ENCODE measurements at places on chromosomes 13 and 19. TPM values are rescaled to one million over a fixed set of nuclear protein-coding genes. Genes with fewer than 3 reads are reported as not detected.

Gene FBXO17
- 59.5 TPM for total RNA-seq

Gene SIGLEC10
- not detected for total RNA-seq

Gene STRN4
- total RNA-seq, result 85.7 TPM

Gene KLK8
- total RNA-seq, result not detected

Gene TEAD2
- total RNA-seq, result 14.1 TPM

Gene IZUMO4
- total RNA-seq, result 0.51 TPM

Gene CYP4F8
- total RNA-seq, result not detected

Gene TSC22D1
- 54.7 TPM for total RNA-seq

Gene JUNB
- total RNA-seq, result 115 TPM

Gene B3GNT8
- 0.32 TPM for total RNA-seq

Gene DLL3
- 10.1 TPM for total RNA-seq

Gene GAS6
- total RNA-seq, result 6.4 TPM

Gene SIAH3
- total RNA-seq, result 0.01 TPM

Gene SYNE4
- total RNA-seq, result 0.28 TPM

Gene ZNF497
- 1.7 TPM for total RNA-seq

Gene SIGLEC8
- not detected for total RNA-seq

Gene TMC4
- total RNA-seq, result 0.79 TPM

Gene S1PR2
- 1.1 TPM for total RNA-seq

Gene FXYD1
- 0.65 TPM for total RNA-seq

Gene TGFBR3L
- 1.8 TPM for total RNA-seq

Gene RXFP2
- total RNA-seq, result not detected

Gene TINCR
- total RNA-seq, result 1.7 TPM

Gene CYP2A6
- not detected for total RNA-seq

Gene SIGLECL1
- not detected for total RNA-seq

Gene ISOC2
- total RNA-seq, result 58.4 TPM

All from A549 treated with Mapracorat at 1 μM for 4 hours (cell line).